ENCODE measurements at places on chromosomes 3 and 15.
A peak's percentile ranks its signal among the peaks of the same experiment; 100 is the strongest.

- no peak for DNase-seq
Measured at GRCh38 chr3:37054370-37054769, 61.1 kb downstream of the MLH1 start.

DNA sequence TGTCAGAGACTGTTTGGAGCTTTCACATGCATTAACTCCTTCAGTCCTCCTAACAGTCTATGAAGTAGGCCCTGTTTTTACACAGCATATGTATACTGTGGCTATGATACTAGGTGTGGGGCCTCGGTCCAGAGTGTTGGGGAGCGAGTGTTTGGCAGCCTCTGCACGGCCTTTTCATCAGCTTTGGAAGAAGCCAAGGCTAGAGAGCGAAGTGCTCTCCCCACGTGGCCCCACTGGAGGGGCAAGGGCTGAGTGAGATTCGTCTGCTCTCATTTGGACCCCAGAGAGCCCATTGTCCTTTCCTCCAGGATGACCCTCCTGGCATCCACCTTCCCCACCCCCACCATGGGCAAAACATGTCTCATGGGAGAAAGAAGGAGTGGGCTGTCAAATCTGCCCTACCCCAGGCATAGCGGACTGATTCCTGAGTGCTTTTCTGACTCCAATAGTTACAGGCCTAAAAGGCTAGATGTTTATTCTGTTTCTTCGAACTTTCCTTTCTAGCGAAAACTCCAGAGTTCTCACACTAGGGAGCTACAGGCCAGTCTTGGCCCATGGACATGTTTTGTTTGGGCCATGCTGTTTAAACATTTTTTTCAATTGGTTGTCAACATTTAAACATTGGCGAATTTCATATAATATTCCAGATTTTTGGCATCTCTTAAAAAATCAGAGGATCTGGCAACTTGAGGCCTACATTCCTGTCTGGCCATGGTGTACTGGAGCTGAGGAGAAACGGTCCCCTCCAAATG lies 76.0 kb downstream of the EEFSEC start:
- DNase-seq = no peak

- DNase-seq = no peak
Measured at GRCh38 chr3:6781092-6781491, 79.8 kb upstream of the GRM7 start.

DNA sequence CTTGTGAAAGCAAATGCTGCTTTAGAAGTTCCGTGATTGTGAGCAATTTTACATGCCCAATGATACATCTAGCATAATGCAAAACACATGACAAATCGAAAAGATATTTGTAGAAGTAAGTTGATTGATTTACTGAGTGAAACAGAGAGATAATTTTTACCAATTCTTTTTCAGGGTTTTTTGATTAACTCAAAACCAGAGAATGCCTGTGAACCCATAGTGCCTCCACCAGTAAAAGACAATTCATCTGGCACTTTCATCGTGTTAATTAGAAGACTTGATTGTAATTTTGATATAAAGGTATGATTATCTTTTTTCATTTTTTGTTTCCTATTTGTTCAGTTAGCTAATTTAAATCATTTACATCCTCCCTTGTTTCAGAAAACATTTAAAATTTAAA lies 58.8 kb downstream of the RNF13 start:
- no peak for DNase-seq

DNA sequence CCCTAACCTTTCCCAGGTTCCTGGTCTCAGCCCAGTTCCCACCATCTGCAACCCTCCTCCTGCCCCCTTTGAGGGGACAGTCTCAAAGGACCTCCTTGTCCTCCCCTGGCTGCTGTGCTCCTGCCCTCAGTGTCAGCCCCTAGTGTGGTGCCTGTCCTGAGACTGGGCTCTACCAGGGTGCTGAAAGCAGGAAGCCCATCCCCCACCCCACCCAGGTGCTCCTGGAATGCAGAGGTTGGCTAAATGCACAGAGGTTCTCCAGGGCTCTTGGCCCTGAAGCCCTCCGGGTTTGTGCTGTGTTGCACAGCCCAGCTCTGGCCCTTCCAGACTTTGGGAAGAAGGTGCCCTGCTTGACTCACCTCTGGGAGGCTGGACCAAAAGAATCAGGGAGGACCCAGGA lies 21.8 kb downstream of the C3orf18 start:
- DNase-seq = no peak

GRCh38 chr3:122357828-122358702 lies 25.0 kb downstream of the MIX23 start:
- DNase-seq = no peak

DNA sequence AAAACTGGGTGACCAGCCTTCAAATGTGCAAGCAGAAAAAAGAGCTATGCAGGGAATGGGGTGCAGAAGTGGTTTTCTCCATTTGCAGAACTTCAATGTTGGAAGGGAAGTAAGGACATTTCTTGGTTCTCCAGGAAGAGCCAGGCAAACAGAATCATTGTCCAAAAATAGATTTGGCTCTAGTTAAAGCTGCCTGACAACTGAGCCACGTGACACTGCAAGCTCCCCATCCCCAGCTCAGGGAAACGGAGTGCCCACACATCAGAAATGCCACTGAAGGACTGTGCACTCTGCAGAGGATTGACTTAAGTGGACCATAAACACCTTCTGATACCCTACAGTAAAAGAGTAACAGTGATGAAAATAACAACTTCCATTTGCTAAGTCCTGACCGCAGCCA lies 195.6 kb upstream of the NSMCE3 start:
- no peak for DNase-seq

DNA sequence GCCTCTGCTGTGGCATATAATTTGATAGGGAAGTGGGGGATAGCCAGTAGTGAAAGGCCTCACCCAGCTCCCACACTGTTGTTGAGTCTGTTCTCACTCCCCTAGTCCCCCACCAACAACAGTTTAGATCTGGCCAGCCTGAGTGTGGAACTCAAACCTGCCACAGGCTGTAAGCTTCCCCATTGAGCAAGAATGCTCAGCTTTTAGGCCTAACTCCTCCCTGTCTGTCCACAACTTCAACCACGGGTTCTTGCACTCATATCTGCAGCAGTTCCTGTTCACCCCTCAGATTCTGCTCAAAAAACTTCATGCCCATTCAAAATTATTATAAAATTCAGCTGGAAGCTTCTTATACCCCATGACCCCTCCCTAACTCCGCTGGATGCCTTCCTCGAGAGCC lies 975.1 kb downstream of the NSUN3 start:
- no peak for DNase-seq

- no peak for DNase-seq
Measured at GRCh38 chr3:94401466-94401865, 338.6 kb downstream of the NSUN3 start.

- no peak for DNase-seq
Measured at GRCh38 chr3:114538211-114538610, 244.4 kb downstream of the TIGIT start.

- DNase-seq = peak; percentile 47
Measured at GRCh38 chr3:114428044-114428595, 134.3 kb downstream of the TIGIT start.

- DNase-seq = no peak
Measured at GRCh38 chr3:169744366-169745054, 20.4 kb downstream of the TERC start.

DNA sequence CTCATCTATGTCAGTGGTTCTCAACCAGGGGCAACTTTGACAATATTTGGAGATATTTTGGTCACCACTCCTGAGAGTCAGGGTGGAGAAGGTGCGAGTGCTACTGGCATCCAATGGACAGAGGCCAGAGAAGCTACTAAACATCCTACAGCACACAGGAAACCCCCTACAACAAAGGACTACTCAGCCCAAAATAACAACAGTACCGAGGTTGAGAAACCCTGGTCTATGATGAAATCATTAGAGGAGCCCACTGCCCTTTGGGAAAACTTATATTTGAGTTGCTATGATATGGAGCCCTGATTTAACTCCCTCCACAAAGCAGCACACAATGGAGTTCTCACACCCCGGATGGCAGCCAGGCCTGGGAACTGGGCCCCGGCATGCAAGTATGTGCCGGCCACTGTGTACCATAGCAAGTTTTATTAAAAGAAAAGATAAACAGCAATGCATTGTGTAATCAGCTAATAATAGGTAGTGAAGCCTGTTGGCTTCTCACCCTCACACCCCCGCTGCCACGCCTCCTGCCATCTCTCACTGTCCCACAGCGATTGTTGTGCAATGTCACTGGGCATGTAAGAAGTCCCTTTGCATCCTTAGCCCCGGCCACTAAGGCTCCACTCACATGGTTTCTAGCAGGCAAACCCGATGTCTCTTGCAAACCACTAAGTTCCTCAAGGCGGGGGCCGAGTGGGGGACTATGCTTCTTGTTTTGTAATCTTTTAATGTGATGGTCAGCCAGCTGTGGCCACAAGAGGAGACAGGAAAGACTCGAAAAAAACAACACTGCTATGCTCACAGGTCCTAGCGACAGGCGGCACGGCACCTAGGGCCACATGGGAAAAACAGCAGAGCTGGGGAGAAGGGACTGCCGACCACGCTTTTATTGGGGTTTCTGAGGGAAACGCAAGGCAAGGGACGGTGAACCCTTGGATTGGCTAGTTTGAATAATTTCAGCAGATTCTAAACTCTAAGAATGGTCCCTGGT lies 110.0 kb downstream of the AQP9 start:
- DNase-seq = no peak

DNA sequence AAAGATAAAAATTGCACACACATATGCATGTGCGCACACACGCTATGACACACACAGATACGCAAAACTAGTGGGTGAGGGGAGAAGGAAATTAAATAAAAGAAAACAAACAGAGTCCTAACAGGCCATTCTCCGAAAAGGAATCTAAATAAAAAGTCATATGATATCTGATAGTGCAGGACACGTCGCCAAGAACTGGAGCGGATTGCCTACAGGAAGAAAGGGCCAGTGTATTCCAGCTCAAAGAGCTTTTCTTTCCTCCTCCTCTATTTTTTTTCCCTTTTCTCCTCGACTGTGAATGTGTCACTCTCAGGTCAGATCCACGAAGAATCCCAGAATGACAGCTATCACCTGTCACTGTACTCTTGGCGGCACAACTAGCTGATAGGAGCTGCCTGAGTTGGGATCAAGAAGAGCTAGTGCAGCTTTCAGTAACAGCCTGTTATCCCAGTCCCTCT lies 157.8 kb downstream of the TIGIT start:
- peak; percentile 59 for DNase-seq

GRCh38 chr3:151919030-151919328 lies 45.5 kb downstream of the SUCNR1 start:
- no peak for DNase-seq

DNA sequence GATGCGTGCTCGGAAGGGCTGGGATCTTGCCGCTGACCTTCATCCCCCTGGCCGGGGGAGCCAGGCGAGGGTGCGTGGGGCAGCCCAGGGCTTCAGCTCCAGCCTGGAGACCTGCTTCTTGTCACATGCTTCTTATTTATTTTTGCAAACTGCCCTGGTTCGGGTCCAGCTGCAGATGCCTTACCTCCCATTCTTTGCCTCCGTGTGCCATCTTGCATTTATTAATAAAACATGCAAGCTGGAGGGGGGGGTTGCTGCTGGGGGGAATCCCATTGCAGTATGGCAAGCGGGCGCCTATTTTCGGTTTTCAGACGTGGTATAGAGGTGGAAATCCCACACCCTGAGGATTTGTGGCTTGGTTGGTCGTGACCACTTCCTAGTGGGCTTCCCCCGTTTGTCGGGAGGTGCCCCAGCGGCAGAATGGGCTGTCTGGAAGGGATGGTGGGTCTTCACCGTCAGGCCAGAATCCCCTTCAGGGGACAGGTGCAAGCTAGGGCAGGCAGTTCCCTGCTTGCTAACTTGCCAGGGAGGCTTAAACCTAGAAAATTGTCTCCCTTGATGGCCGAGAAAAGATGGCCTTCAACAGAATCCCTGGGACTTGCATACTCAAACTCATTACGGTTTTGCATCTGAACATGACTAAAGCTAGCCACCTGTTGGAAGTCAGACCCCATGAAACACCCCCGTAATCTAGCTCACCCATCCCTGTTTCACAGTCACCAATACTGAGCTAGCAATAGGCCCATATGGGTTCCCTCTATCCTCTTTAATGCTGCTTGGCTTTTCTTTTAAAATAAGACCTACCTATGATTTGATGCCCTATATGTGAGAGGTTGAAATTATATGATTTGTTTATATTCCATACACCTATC lies 569 bp downstream of the TMEM266 start:
- DNase-seq = peak; percentile 46

DNA sequence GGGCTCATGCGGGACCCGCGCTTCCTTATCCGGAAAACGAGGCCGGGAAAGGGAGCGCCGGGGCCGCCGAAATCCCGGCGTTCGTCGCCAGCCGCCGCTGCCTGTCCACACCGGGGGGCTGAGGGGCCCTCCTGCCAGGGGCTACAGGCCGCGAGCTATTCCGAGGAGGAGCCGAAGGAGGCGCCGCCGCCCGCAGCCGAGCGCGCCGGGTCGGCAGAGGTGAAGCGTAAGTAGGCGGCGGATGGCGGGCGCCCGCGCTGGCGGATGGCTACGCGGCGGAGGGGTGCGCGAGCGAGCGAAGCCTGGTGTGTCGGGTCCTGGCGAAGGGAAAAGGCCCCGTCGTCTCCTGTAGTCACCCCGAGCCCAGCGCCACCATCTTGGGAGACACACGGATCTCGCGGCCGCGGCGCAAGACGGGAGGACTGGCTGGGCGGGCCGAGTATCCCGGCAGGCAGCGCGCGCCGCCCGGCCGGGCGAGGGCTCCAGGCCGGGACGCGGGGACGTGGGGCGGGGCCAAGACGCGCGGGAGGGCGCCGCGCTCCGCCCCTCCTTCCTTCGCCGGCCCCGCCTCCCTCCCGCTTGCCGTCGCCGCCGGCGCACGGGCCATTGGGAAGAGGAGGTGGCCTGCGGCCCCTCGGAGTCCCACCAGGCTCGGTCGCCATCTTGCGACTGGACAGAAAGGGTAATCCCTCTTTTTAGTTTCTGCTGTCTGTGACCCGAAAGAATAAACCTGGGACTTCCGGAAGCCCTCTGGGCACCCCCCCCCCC lies at the start of gene UBE3A:
Gene UBE3A, minus strand, starts transcription at position 424 of the 768 bp plus-strand sequence. CDS start 29,917 bp downstream, outside the sequence.
- DNase-seq = peak; percentile 86

DNA sequence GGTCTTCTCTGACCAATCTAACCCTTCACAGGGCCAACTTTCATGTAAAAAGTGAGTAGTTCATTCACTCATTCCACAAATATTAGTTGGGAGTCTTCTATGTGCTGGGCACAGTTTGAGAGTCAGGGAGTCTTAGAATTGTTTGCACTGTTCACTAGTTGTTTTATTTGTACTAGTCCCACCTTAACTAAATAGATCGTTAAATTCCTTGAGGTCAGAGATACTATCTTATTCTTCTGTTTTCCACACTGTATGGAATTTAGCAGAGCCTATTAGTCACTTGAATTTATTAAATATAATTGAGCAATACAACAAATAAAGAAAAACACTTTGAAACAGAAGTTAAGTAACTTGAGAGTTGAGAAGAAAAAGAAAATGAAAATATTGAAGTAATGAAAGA lies 40.8 kb upstream of the SPTSSB start:
- no peak for DNase-seq

DNA sequence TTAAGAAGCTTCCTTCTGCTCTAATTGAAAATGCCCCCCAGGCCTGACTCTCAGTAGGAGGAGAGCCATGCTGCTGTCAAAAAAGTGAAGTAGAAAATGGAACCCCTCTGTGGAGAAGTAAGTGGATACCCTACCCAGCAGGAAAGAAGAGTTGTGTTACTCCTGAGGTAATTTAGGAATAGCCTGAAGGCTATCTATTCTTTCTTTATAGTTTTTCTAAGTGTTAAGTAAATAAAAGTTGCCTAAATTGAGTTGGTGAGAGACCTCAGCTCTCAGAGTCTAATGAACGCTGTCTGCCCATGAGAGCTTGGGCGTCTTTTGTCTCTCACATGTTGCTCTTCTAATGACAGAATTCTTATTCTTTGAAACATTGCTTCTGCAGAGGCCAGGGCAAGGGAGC lies 116.2 kb downstream of the NSUN3 start:
- no peak for DNase-seq

- DNase-seq = no peak
Measured at GRCh38 chr3:117626577-117626976, 917.0 kb downstream of the TUSC7 start.

- no peak for DNase-seq
Measured at GRCh38 chr15:92817339-92817886, 82.7 kb upstream of the CHD2 start.

All from memory B cell (primary cell).